ENCODE measurements at places on chromosomes 3 and 15. TPM values are rescaled to one million over a fixed set of nuclear protein-coding genes. Genes with fewer than 3 reads are reported as not detected.
A peak's percentile ranks its signal among the peaks of the same experiment; 100 is the strongest.

- DNase-seq = no peak
Measured at GRCh38 chr3:13133471-13133981, 60.3 kb upstream of the IQSEC1 start.

DNA sequence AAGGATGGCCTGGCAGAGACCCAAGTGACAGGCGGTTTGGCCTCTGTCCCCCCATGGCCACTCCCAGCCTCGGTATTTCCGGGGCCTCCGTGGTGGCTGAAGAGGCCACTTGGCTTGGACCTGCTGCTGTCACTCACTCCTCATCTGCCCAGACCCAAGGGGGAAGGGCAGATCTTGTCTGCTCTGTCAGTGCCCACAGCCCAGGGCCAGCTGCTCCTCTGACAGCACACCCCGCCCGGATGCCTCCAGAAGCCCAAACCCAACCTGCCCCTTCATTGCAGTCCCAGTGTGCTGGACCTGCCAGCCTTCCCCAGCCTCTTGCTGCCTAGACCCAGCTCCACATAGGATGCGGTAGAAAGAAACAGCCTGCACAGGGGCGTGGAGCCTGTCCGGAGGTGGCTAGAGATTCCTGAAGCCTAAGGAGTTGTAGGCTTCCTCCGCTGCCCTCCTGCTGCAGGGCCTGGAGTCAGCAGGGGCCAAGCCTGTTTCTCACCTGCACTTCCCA, 52.0 kb downstream of the MAGEF1 start:
- no peak for DNase-seq

The CFAP92 gene
- 1.2 TPM for total RNA-seq

The LTK gene
- total RNA-seq = 8.2 TPM

The SPATA12 gene
- not detected for total RNA-seq

GRCh38 chr3:17931131-17931530, 188.7 kb upstream of the TBC1D5 start:
- DNase-seq = no peak

DNA sequence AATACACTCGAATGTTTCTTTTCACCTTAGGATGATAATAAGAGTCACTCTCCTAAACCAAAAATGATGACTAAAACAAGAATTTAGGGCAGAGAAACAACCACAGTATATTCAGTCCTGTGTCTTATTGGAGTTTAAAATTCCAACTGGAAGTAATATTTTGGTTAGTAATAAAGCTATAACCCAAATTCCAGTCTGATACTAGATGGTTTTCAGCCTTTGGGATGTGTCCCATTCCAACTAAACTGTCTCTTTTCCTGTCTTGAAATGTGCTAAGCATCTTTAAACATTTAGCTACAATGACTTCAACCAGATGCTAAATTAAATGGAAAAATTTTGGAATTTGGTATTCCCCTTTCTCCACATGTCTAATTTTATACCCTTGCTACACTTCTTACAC, 510.0 kb downstream of the ROBO1 start:
- DNase-seq = no peak

GRCh38 chr15:41852736-41853590, 14.3 kb downstream of the PLA2G4B start:
- DNase-seq = no peak

The NECTIN3 gene
- total RNA-seq = 46.8 TPM

DNA sequence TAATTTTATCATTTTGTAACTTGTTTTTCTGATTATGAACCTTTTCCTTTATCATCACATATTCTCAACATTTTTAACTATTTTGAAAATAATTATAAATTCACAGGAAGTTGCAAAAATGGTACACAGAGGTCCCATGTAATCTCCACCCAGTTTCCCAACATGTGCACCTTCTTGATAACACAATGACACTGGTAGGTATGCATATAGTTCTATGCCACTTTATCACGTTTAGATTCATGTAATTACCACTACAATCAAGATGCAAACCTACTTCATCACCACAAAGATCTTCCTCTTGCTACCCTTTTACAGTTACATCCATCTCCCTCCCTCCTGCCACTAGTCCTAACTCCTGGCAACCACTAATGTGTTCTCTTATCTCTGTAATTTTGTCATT, 413.9 kb downstream of the SHQ1 start:
- no peak for DNase-seq

- DNase-seq = peak; percentile 32
Measured at GRCh38 chr15:69074843-69075224, 60.3 kb downstream of the NOX5 start.

GRCh38 chr15:73637527-73637926, 4.3 kb upstream of the NPTN start:
- DNase-seq = no peak

The IL20RB gene
- 0.74 TPM for total RNA-seq

The CLDN18 gene
- 0.11 TPM for total RNA-seq

DNA sequence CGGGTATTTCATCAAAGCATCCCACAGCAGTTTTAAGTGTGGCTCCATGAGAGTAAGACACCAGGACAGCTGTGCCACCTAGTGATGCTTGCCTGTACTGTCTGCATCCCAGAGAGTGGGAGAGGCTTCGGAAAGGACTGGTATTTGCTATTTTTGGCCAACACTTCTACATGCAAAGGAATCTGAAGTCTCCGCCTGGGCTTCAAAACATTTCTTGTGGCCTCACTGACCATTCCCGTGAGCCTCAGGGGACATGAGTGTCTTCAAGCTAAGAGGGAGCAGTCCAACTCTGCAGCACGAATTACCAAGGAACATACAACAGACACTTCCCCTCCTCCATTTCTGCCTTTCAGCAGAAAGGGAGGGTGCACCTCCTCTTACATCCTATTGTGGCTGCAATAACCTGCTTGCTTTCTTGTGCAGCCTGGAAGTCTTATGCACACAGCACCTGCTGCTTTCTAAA, 177.5 kb downstream of the RORA start:
- DNase-seq = peak; percentile 25

DNA sequence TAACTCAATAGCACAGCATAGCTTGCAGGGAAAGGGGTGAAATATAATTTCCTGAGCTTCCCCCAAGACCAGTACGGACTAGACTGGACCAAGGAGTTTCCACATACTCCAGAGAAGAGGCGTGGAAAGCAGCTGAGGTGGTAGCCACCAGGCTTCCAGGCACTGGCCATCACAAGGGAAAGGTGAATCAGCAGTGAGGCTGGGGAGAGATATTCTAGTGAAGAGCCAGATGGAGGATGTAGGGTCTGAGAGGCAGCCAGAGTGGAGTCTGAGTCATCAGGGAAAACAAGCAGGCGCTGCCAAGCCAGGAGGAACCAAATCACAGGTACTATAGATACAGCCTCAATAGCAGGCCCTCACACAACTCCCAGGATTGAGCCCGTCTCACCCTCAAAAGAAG, 9.6 kb upstream of the RASA2 start:
- DNase-seq = no peak

DNA sequence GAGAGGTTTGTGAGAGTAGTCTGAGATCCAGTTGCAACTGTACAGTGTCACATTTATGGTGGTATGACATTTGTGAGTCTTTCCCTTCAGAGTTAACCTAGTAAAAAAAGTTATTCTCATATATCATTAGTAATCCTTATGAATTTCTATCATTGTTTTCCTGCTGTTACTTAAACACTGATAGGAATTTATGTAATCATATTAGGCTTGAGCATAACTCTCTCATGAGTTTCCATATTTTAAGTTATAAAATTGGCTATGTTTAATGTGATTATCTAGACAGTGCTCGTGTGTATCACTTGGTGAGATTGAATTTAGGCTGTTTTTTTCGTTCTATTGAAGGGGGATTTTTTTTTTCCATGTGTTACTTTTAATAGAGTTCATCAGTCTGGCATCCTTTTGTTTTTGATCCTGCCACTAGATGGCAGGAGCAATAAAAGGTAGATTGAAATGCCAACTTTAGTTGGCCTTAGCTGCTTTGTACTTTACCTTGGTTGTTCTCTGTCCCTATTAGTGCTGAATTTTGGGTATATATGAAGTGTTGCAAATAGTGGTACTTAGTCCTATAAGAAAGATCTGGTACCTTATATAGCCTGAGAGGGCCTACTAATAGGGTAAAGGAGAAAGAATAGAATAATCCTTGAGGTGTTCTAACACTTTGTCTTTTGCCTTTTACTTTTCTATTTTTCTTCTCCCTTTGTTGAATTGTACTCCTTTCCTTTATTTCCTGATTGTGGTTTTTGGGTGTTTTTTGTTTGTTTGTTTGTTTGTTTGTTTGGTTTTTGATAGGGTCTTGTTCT, 17.9 kb downstream of the STT3B start:
- no peak for DNase-seq

DNA sequence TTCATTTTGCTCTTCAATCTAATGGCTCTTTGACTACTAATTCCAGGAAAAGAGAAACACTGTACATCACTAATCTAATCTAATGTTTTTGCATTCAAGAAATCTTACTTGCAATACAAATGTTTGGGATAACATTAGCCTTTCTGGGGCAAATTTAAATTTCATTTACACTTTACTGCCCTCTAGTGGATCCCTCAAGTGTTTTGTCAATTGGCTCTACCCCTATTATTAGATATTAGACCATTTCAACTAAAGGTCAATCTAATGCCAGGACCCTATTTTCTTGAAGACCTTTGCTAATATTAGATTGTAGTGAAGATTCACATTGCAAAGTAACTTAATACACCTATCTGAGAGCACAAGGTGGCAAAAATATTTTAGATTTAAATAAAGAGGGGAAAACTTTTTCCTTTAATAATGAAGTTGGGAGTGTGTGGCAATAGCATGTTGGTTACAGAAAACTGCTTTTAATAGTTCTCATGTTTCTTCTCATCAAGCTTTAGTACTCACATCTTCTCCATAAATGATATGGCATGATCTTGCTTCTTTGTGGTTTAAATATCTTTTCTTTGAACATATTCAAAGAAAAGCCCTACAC, 5.0 kb downstream of the C2CD4A start:
- DNase-seq = no peak

DNA sequence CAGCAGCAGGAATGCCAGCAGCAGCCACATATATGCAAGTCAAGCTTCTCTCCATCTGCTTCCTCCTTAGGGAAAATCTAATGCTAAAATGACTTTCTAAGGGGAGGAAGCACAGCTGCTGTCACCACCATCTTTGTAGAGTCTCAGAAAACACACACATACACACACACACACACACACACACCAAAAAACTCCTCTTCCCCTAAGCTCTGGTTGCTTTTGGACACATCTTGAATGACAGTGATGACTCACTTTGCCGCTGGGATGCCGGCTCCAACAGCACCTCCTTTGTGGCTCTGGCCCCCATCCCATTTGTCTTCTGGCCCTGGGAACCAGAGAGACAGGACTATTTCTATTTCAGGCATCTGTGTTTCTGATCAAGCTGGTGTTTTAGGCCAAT, 124.8 kb upstream of the GOLIM4 start:
- DNase-seq = no peak

The TTLL13 gene
- total RNA-seq = 1.2 TPM

GRCh38 chr15:27045796-27046195, 74.8 kb downstream of the GABRG3 start:
- no peak for DNase-seq

The TP63 gene
- total RNA-seq = not detected

The POPDC2 gene
- total RNA-seq = 1.3 TPM

GRCh38 chr15:35522061-35522460, 23.9 kb downstream of the DPH6 start:
- no peak for DNase-seq

- no peak for DNase-seq
Measured at GRCh38 chr3:112134335-112135124, 1.5 kb upstream of the GCSAM start.

The FES gene
- 6.5 TPM for total RNA-seq

Measured in colonic mucosa (tissue), 4 donors.